Smooth muscle cell of trachea (primary cell): ENCODE measurements at places on chromosomes 7 and 10. TPM values are rescaled to one million over a fixed set of nuclear protein-coding genes. Genes with fewer than 3 reads are reported as not detected.

Gene TMEM270
- total RNA-seq: 0.17 TPM in 1 of 2 replicates, not detected in the other

Gene SYT15
- total RNA-seq: under 0.01 and 0.15 TPM in 2 replicates

Gene THNSL1
- total RNA-seq: 5.8 and 6.1 TPM in 2 replicates

Gene PLEKHA1
- total RNA-seq: 11.5 and 14.9 TPM in 2 replicates

Gene FAM221A
- total RNA-seq: 1.6 and 2.8 TPM in 2 replicates

Gene DENND2A
- 34.9 and 69.6 TPM in 2 replicates for total RNA-seq

Gene CYP26C1
- total RNA-seq: under 0.01 TPM in 1 of 2 replicates, not detected in the other

Gene ARPC1B
- 567 and 592 TPM in 2 replicates for total RNA-seq

Gene LDB3
- total RNA-seq: under 0.01 TPM in 1 of 2 replicates, not detected in the other
